Stimulated activated CD8-positive, alpha-beta memory T cell treated with anti-CD3 and anti-CD28 coated beads, Interleukin-2, amount 100 ng/mL, for 48 hours (primary cell): ENCODE measurements at places on chromosomes 4 and X.

DNA sequence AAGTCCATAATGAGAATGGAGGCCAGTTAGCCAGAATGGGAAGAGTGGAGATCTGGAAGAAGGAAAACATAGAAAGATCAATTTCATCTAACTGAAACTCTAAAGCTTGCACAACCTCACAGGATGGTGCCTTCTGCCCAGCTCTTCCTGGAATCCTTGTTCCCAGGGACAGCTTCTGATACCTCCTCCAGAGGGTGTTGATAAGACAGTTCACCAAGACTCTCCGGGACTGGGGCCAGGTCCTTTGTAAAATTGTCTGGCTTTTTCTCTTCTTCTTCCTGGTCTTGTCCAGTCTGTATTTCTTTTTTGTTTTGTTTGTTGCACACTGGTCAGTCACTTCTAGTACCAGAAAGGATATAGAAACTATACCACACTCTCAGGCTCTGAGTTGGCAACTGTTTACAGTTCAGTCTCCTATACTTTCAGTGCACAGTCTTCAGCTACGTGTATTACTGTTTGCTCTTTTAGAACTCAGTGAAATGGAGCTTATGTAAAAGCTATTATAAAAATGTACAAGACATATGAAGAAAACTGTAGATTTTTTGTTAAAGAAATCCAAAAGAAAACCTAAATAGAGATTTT, 142.8 kb upstream of the RPL34 start:
- no peak for DNase-seq

DNA sequence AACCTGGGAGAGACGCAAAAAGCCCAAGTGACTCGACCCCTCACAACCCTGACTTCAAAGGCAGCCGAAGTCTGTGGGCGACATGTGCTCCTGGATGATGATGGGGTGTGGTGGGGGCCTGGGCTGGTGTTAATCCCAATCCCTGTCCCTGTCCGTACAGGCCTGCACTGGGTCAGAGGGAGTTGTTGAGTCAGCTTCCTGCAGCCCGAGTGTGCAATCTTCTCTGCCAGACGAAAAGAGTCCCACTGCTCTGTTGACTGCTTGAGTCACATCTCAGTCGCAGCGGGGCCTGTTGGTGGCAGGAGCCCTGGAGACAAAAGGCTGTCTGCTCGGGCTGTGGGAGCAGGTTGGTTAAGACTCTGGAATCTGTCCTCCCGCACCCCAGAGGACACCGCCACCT, 10.3 kb downstream of the FAM3A start:
- DNase-seq = no peak

DNA sequence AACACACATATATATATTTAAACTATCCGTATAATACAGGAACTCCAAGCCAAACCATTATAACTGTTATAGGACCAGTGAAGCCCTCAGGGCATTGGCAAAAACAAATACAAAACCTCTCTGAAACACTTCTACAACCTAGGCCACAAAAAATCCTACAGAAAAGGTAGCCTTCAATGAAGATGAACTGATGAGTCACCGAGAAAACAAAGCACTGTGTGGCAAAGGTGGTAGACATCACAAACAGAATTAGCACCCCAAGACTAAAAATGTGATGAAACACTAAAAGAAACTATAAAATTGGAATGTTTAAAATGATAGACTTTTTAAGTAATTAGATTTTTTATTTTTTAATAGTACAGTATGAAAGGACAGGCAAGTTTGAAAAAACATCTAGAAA, 5.5 kb upstream of the HSPA4L start:
- no peak for DNase-seq

DNA sequence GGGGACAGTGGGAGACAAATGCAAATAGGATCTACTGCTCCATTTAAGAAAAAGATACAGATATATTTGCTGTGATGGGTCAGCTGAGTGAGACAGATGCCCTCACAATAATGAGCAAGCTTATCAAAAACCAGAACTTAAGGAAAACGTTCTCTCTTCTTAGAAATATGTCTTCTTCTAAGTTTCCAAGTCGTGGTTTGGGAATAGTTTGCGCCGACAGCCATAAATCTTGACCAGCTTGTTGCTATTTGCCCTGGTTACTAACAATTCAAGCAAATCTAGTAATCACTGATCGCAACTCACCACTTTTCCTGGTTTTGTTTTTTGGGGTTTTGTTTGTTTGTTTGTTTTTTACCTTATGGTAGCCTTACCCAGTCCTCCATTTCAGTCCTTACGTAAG, 67.6 kb upstream of the GUCY1A1 start:
- no peak for DNase-seq

GRCh38 chr4:120682981-120683380, 239.5 kb downstream of the PRDM5 start:
- no peak for DNase-seq
